ENCODE measurements at places on chromosomes 4 and X. TPM values are rescaled to one million over a fixed set of nuclear protein-coding genes. Genes with fewer than 3 reads are reported as not detected.

DNA sequence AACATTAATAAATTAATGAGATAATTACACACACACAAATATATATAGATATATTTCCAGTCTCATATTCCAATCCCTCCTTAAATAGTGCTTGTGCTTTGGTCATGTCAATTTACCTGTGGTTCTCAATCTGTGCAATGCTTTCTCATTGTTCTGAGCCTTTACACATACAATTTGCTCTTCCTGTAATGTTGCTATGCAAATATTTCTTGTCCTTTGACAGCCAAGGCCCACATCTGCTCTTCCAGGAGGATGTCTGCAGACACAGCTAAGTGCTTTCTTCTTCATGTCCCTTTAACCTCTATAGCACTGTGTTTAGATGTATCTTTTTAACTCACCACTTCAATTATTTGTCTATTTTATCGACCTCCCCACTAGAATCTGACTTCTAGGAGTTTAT lies 67.3 kb upstream of the RAPGEF2 start:
- no peak for DNase-seq

Gene BST1
- 13.0 TPM for total RNA-seq

- no peak for DNase-seq
Measured at GRCh38 chr4:113472864-113473263, 288.7 kb downstream of the CAMK2D start.

DNA sequence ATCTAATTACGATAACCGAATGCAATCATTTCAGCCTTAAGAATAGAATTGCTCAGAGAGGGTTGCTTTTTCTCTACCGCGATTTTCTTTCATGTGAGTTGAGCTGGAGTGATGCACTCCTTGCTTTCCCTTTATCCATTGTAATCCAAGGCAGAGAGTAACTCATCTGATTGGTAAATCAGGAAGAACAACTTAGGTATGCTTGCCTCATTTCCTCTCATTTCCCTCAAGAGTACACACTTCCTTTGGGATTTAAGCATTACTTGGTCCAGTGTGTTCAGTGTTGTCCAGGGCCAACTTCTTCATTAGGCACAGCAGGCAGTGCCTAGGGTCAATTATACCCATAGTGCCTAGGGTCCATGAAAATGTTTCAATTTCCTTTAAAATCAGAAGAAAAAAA lies 15.7 kb upstream of the N4BP2 start:
- DNase-seq = no peak

DNA sequence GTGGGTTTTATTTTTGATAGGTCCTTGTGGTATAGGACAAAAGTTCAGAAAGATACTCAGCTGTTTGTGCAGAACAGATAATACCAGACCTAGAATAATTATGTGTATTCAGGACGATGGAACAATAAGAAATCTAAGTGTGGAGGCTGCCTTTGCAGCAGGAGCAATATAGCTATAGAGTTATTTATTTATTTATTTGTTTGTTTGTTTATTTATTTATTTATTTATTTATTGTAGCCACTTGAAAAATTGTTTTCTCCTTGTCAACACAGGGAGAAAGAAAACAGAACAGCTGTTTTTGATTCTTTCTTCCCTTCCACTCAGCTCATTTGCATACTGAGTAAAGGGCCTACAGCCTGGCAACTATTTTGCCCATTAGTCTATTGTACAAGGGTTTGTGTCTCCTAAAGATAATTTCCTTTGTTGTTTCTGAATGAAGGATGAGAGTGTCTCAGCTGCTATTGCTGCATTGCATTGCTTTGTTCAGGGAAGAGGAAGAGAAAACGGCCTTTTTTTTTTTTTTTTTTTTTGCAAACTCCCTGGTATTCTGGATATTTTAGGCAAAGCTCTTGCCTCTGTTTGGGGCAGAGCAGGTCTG lies 56.0 kb upstream of the ESX1 start:
- DNase-seq = no peak

GRCh38 chrX:48890296-48890925 lies 7.2 kb downstream of the TIMM17B start:
- DNase-seq = no peak

All from epithelial cell of proximal tubule (primary cell).